HT1080 (cell line): ENCODE measurements at places on chromosomes 5 and 9. TPM values are rescaled to one million over a fixed set of nuclear protein-coding genes. Genes with fewer than 3 reads are reported as not detected.

- DNase-seq = no peak
Observed at GRCh38 chr5:98933445-98934072, 4.8 kb upstream of the CHD1 start.

GRCh38 chr5:120684749-120685415 lies 220.8 kb downstream of the PRR16 start:
- no peak for DNase-seq

DNA sequence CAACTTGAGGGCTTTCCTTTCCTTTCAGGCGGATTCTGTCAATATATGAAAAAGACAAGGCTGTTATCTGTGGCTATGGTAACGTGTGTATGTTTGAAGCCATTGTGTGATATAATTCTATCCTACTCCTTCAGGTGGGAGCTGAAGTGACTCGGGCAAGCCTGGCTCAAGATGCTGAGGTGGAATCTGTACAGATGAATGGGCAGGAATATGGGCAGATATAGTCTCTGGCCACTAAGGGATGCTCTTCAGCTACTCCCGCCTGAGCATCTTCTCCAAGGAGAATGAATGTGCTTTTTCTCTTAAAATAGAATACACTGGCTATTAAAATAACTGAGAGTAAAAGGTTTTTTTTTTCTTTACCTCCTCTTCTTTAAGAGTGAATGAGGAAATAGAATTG lies 244.8 kb downstream of the ADGRV1 start:
- DNase-seq = peak; percentile 10

DNA sequence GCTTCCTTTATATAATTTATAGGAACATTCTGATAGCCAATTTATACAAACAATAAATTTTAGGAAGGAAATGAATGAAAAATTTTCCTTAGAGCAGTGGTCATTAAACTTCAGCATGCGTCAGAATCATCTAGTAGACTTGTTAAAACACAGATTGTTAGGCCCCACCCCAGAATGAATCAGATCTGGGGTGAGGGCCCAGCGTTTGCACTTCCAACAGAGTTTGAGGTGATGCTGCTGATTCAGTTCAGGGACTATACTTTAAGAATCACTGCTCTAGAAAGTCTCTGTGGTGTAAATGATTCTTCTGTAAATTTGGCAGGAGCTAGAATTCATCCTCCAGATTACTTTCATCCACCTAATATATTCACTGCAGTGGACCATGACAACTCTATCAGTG lies 80.4 kb downstream of the SLC12A2 start:
- peak; percentile 26 for DNase-seq

GRCh38 chr9:134175291-134175807 lies 11.0 kb upstream of the RNU6ATAC start:
- DNase-seq = no peak

DNA sequence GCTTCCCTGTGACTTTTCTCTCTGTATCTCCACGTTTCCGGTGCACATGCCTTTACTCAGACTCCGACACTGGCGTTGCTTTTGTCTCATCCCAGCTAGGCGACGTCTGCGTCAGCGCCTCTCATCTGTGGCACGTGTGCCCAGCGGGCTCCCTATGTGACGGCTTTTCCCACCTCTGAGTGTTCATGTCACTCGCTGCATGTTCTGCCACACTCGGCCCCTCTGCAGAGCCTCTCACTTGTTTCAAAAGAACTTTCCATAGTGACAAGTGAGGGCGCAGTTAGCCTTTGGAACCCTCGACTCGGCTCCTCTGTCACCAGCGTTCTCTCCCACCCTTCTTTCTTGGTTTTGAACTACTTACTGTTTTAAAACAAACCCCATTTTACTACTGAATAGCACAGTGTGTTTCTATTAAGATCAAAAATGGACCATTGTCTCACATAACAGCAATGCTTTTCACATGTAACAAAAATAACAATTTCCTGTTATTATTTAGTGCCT lies 113.4 kb upstream of the CACNA1B start:
- DNase-seq = no peak

DNA sequence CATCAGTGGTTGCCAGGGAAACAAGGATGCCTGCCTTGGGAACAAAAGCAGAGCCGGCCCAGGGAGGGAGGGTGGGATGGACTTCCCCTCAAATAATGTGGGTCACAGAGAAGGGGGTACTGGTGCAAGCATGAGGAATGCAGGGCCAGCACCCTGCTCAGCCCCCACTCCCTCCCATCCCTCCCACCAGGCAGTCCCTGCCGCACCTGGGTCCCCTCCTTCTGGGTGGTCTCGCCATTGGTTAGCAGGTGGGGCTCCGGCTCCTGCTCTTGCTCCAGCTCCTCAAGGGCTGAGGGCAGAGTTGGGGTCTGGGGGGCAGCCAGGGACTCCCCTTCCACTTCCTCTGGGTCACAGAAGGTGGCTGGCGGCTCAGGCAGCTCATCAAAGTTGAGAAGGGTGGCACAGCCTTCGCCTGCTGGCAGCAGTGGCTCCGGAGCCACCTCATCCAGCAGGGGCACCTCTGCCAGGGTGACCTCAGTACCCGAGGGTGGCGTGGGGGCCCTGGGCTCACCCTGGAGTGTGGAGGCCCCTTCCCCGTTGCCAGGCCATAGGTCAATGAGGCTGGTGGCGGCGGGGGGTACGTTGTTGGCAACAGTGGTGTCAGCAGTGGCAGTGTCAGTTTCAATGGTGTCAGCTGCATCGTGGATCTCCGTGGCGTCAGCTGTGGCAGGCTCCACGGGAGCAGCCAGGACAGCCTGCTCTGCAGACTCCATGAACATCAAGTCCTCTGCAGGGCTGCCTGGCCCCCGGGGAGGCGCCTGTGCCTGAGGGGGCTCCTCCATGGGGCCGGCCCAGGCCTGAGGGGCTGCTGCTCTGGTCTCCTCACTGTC lies 11.5 kb downstream of the PRR7 start:
- no peak for DNase-seq

DNA sequence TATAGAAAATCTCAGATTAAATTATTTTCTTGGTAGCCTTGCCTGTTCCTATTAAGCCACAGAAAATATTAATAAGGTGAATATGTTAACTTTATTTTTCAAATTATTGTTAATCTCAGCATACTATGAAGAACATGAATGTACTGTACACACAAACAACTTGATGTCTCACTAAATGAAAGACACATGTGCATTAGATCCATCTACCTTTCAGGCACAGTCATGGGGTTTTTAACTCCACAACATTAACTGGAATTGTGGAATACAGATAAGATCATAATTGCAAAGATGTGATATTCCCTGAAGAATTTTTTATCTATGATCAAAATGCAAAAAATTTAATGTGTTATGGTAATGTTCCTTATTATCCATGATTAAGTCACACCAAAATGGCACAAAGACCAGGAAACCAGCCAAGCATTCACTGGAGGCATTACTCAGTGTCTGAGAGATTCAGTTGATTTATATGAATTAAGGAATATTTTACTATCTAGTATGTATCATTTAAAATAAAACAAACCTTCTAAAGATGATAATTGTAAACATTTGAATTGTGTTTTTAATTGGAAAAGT lies 150.0 kb upstream of the VCAN start:
- DNase-seq = no peak

DNA sequence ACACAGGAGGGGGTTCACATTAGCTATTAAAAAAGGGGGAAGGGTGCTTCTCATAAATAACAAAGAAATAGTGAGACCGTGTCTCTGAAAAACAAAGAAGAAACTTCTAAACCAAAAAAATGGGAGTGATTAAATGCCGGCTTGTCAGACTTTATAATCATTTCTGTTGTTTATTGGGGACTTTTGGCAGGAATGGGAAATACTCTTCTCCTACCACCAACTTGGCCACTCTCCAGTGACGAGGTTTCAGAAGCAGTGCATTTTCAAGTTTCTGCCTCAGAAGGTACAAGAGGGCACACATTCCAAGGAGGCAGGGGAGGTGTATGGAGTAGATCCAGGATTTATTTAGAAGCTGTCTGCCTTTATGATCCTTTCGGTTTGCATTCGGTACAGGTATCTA lies 46.2 kb downstream of the LIX1 start:
- DNase-seq = no peak

GRCh38 chr5:142065273-142065672 lies 43.3 kb upstream of the NDFIP1 start:
- no peak for DNase-seq

- peak; percentile 37 for DNase-seq
Observed at GRCh38 chr5:52560366-52560765, 227.3 kb upstream of the ITGA1 start.

DNA sequence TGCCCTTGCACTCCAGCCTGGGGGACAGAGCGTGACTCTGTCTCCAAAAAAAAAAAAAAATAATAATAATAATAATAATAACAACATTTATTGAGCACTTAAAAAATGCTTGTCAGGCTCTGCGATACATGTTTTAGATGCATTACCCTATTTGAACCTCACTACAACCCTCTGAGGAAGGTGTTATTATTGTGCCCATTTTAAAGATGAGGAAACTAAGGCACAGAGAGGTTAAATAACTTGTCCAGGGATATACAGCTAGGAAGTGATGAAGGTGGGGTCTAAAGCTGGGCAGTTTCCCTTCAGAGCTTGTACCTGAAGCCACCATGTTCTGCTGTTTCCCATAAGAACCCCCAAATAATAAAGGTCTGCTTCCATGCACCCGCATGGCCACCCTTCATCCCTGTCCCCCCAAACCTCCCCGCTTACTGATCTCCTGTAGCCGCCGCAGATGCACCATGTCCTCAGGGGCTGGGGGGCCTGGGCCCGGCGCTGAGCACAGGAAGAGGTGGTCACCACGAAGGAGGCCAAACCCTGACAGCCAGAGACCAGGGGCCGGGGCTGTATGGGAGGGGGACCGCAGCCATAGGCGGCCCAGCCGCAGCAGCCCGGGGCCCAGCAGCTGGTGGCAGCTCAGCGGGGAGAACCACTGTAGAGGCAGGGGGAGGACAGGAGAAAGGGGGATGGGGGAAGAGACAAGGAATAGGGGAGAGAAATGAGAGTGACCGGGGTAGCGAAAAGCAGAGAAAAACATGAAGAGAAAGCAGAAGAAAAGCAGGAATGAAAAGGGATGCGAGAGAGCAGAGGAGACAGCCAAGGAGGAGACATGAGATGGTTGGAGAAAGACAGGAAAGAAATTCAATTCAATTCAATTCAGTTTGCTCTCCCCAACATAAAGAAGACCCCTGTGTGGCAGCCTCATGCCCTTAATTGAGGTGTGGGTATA lies 15.1 kb upstream of the FCHSD1 start:
- no peak for DNase-seq

DNA sequence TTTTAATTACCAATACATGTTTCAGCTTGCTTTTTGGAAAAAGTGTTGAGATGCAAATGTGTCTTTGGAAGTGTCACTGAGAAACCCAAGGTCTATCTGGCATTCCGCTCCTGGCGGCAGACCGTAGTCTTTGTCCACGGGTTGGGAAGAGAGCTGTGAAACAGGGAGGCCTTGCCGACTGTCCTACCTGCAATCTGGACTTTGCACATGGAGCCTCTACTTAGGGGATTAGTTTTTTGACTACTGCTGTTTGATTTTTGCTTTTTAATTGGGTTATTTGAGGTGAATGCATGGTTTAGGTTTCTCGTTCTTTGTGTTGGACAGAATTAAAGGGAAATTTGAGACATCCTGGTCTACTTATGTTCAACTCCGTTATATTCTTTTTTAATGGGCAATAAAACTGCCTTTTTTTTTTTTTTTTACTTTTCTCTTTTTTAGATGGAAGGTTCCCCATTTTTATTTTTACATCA lies 25.7 kb downstream of the TRIO start:
- DNase-seq = no peak

- DNase-seq = no peak
Observed at GRCh38 chr9:109775516-109775915, 4.5 kb upstream of the PALM2AKAP2 start.

DNA sequence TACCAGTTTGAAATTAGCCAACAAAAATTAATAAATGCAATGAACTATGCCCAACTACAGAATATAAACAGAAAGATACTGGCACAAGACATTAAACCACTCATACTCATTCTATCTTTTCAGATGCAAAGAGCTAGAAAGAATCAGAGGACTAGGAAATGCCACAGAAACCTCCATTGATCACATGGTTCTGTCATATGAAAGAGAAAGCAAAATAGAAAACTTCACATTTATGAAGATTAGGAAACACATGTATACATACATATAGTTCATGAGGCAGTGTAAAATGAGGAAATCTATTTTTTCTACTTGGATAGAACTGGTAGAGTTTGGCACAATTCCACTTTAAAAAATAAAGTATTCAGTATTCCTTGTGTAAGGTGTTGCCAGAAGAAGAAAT lies 275.1 kb upstream of the PTGER4 start:
- no peak for DNase-seq

GRCh38 chr5:168227973-168228615 lies 63.4 kb upstream of the WWC1 start:
- no peak for DNase-seq

- no peak for DNase-seq
Observed at GRCh38 chr5:141957367-141957996, 520 bp downstream of the PCDH12 start.

- no peak for DNase-seq
Observed at GRCh38 chr5:124352312-124352711, 394.1 kb downstream of the ZNF608 start.

DNA sequence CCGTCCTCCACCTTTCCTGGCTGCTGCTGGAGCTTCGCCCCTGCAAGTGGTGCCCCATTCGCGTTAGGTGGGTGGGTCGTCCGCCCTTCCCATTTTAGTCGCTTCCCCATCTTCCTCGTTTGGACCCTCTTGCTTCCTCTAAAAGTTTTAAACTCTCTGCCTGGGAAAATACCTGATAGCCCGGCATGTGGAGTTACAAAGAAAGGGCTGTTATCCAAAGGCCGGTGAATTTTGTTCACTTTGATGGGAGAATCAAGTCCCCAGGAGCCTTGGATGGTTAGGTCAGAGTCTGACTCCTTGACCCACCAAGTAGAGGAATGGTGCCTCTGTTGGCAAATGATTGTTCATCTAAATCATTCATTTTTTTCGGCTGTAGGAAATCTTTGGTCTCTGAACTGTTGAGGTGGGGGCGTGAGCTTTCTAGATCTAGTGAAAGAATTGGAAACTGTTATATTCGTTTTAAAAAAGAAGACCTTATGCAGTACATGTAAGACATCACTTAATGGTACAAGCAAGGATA lies 29.5 kb upstream of the APC start:
- DNase-seq = no peak

Gene ATP10B
- not detected in 2 replicates for total RNA-seq

Gene HRH2
- 2.8 and 4.1 TPM in 2 replicates for total RNA-seq

Gene AGXT2
- not detected in 2 replicates for total RNA-seq

Gene FOXD4L3
- total RNA-seq = not detected in 2 replicates

Gene MARCHF6
- 48.5 and 77.6 TPM in 2 replicates for total RNA-seq

Gene PCDHGA4
- total RNA-seq = 0.71 and 0.73 TPM in 2 replicates

Gene STK32A
- total RNA-seq = 0.39 and 0.87 TPM in 2 replicates

Gene PCDHGC5
- total RNA-seq = 0.87 and 1.4 TPM in 2 replicates

Gene PTGES2
- 182 and 203 TPM in 2 replicates for total RNA-seq

Gene OTP
- total RNA-seq = not detected in 2 replicates

Gene ORM2
- total RNA-seq = not detected in 2 replicates

Gene GLE1
- total RNA-seq = 39.0 and 45.0 TPM in 2 replicates

Gene BTNL9
- 0.18 and 1.3 TPM in 2 replicates for total RNA-seq

Gene MVB12B
- 5.1 and 6.2 TPM in 2 replicates for total RNA-seq

Gene OR1J1
- not detected in 2 replicates for total RNA-seq

Gene CXCL14
- total RNA-seq = not detected in 2 replicates

Gene NME5
- total RNA-seq = not detected in 2 replicates

Gene RNF224
- not detected in 2 replicates for total RNA-seq

Gene OR1L6
- total RNA-seq = not detected in 2 replicates

Gene RAI14
- total RNA-seq = 48.4 and 57.3 TPM in 2 replicates

Gene C9orf50
- total RNA-seq = not detected in 2 replicates

Gene RPL37
- total RNA-seq = 2,054 and 2,634 TPM in 2 replicates
